ENCODE measurements at places on chromosomes 2 and 18.
A peak's percentile ranks its signal among the peaks of the same experiment; 100 is the strongest.

GRCh38 chr2:198645816-198646215 lies 811.9 kb downstream of the SATB2 start:
- no peak for DNase-seq

GRCh38 chr2:70850925-70851324 lies 15.3 kb upstream of the CD207 start:
- no peak for DNase-seq

- no peak for DNase-seq
Observed at GRCh38 chr18:5413447-5413846, 117.9 kb upstream of the ZBTB14 start.

DNA sequence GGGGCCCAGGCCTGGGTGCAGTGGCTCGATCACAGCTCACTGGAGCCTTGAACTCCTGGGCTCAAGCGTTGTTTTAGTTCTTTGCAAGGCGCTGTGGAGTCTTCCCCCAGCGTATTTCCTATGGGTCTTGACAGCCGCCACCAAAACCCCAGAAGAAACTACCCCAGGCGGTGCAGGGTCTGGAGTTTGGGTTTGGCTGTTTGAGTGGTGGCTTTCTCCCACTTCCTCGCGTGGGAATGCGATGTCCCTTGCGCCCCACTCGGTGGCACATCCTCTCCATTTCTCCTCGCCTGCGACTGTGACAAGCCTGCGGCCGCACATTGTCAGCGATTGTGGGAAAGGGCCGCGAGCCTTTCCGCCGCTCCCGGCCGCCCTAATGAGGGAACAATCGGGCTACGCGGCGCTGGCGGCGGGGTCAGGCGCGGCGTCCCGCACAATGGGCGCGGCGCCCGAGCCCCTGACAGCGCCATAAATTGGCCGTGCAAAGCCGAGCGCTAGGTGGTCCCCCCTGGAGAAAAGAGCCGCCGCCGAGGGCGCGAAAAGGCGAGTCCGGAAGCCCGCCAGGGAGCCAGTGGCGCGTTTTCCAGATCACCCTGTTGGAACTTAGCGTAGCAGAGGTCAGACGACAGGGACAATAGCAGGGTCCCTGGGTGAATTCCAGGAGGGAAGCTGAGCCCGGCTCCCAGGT lies 194.9 kb upstream of the POU3F3 start:
- no peak for DNase-seq

GRCh38 chr2:235685024-235685721 lies 191.3 kb downstream of the AGAP1 start:
- no peak for DNase-seq

- no peak for DNase-seq
Observed at GRCh38 chr2:19426941-19427340, 68.5 kb upstream of the OSR1 start.

DNA sequence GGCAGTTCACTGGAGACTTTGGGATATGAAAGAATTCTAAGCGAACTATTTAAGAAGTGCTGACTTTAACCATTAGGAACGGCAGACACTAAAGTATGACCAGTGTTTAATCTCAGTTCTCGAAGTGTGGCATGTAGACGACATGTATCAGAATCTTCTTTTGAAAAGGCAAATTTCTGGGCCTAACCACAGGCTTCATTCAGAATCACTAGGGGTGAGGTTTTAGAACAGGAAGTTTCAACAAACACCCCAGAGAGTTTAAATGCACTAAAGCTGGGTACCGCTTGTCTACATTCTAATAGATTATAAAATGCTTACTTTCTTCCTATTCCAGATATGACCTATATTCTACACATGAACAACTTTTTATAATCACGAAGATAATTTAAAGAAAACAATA lies 180.3 kb downstream of the ANKRD44 start:
- DNase-seq: no peak

- peak; percentile 34 for DNase-seq
Observed at GRCh38 chr2:212990697-212991096, 160.7 kb downstream of the IKZF2 start.

- no peak for DNase-seq
Observed at GRCh38 chr18:10247021-10247741, 207.3 kb upstream of the APCDD1 start.

DNA sequence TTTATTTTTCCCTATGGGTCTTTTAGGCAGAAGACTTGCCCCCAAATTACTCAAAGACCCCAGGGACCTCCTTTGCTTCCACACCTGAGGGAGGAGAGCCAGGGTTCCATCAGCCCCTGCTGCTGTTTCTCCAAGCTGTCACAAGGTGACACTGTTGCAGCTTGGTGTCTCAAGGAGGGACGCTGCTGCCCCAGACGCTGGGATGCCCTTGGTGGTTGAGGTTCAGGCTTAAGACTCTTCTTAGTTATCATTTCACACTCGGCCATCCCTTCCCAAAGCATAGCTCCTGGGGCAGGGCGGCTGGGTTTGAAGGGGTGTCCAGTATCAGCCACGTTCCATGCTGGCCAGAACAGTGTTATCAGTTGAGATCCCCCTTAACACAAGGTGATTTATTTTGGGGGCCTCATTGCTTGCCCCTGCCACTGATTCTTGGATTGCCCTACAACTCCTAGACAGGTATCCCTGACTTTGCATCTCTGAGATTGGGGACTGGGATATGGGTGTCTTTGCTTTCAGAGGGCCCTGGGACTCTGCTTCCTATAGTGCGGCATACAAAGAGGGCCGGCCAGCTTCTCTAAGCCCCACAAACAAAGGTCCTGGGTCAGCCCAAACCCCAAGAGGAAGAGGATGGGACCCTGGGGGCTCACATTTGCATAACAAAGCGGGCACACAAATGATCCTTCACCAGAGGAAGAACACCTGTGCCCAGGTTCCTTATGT lies 22.7 kb downstream of the GPR55 start:
- DNase-seq: peak; percentile 59

DNA sequence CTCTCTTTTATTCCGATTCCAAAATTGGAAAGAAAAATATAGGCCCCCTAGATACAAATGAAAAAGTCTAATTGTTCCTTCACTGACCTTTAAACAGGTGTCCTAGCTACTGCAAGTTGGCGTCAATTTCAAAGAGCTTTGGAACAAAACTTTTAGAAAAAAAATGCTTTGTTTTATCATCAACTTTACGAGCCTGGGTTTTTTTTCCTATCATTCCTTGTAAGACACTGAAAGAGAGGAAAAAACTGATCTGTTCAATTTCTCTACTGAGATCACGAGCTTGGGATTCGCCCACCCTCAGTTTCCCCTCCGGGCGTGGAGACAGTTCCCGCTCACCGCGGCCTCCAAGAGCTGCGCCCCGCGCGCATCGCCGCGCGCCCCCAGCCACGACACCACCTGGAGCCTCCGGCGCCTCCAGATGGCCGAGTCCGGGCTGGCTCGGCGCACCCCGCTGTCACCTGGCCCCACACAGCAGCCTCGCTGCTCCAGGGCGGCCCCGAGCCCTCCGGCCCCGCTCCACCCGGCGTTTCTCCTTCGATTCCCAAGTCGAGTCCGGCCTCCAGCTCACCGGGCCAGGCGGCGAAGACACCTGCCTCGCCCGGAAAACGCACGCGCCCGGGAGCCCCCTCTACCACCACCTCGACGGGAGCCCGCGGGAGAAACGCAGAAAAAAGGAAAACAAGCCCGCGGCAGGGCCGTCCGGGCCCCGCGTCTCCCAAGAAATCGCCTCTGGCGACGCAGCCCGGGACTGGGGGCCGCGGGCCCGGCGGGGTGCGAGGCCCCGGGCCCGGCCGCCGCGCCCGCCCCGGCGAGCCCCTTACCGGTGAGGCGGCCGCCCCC lies 656 bp downstream of the TBC1D8 start:
- DNase-seq: no peak

GRCh38 chr2:217722883-217723472 lies 279.8 kb downstream of the TNS1 start:
- DNase-seq: no peak

DNA sequence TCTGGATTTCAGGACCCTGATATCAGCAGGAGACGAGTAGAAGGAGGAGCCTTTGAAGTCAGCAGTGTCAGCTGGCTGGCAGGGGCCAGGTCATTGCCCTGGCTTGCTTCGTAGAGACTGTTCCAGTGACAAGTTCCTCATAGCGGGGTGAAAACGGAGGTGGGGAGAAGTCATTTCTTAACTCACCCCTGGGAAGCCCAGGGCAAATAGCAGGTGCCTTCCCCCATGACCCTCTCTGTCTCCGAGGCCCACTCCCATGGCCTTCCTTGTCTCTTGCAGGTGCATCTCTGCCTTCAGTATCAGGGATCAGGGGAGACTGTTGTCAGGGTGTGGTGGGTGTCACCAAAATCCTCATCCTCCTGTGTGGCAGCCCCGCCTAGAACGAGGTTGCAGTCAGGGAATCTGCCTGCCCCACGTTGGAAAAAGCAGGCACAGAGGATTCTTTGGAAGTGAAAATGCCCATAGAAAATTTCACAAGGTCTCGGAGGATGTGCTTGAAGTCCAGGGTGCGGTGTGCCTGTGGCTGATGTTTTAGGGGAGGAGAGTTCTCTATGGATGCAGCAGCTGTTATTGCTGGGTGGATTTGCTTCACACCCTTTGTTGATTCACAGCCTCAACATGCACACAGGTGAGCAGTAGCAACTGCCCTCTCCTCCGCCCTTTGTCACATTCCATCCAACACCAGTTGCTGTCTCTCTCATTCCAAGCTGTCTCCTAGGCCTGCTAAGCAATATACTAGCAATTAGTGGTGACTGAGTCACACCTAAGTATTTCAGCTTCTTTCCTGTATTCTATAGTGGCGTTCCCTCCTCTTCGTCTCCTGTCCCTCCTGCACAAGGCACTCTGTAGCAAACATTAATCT lies 142.6 kb upstream of the FHL2 start:
- no peak for DNase-seq

GRCh38 chr2:95343429-95344214 lies 46.5 kb downstream of the KCNIP3 start:
- DNase-seq: no peak

DNA sequence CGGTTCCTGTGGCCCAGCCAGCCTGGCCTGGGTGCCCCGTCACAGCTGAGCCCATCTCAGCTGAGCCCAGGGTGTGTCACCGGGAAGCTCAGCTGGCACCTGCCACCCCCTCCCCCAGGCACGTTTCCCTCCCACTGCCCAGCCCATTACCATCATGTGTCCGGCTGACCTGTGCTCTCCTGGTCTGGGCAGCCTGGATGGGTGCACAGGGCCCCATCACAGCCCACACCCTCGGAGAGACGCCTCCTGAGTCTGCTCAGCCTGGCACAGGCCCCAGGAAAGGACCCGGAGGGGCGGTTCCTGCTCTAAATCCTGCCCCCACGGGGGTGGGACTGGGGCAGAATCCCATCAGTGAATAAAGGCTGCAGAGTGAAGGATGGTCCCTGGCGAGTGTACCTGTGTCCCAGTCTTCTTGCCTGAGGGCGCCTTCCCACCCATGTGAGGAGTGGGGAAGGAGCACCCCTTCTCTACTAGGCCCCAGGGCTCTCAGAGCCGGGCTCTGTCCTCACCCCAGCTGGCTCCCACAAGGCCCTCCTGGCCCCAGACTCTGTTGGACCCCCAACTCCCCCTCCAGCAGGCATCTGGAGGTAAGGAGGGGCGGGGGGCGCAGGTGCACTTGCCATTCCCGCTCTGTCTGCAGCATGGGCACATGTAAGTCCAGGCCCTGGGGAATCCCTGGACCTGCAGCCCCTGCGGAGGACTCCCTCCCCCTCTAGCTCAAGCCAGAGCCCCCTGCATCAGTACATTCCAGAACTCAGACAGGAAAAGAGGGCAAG lies 21.2 kb downstream of the GPC1 start:
- no peak for DNase-seq

DNA sequence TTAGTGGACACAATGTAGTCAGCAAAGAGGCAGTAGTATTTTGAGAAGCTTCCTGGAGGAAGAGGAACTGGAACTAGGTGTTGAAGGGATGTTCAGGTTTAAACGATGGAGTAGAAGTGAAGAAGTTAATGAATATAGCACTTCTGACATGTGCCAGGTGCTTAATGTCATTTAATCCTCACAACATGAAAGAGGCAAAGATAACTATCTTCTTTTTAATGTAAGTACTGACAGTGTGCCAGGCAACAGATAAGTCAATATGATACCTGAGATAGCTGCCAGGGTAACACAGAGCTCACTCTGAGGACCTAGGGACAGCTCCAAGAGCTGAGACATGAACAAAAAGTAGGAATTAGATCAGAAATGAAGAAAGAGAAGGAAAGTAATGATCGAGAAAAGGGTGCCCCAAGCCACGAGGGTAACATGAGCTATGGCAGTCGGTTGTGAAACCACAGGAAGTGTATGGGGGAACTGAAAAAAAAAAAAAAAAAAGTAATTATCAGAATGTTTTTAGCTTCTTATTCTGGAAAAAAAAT lies 140.7 kb downstream of the RNF144A start:
- no peak for DNase-seq

GRCh38 chr18:13308369-13308768 lies 89.8 kb downstream of the LDLRAD4 start:
- no peak for DNase-seq

- peak; percentile 92 for DNase-seq
Observed at GRCh38 chr2:97868986-97869721, 126.6 kb downstream of the TMEM131 start.

GRCh38 chr2:129880309-129880708 lies 99.2 kb upstream of the RAB6C start:
- no peak for DNase-seq

DNA sequence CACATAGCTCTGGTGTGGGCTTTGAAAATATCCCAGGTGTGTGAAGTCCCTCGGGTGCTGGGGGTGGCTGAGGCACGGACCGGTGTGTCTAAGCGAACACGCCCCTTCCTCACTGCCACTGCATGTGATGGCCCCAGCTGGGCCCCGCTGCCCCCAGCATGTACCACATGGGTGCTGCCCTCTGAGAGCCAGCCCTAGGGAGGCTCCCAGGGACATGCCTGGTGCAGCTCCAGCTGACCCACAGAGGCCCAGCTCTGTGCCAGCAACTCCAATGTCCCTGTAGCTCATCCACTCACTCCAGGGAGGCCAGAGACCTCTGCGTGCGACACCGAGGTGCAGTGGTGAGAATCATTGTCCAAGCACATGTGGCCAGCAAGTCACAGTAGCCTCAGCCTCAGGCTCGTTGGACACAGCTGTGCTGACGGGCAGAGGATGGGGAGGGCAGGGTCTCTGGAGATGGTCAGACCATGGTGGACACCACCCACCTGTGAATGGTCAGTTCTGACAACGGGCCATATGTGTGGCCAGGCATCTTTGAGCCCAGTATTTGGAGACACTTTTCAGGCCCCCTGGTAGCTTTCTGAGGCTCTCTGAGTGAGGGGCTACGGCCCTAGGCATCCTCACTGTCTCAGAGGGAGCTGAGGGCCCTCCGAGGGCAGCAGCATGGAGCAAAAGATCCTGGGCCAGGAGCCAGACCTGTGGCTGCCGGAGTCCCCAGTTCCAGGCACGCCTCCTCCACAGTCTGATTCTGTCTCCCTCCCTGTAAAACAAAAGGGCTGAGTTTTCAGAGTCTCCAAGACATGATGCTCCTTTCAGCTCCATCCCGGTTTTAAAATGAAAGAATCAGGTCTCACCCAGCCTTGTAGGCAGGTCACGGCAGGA lies 220.7 kb downstream of the NDUFA10 start:
- no peak for DNase-seq
